ENCODE measurements at places on chromosomes 12 and 14.

GRCh38 chr12:95859344-95859816 is 628 bp downstream of the SNRPF start:
- no peak for DNase-seq

DNA sequence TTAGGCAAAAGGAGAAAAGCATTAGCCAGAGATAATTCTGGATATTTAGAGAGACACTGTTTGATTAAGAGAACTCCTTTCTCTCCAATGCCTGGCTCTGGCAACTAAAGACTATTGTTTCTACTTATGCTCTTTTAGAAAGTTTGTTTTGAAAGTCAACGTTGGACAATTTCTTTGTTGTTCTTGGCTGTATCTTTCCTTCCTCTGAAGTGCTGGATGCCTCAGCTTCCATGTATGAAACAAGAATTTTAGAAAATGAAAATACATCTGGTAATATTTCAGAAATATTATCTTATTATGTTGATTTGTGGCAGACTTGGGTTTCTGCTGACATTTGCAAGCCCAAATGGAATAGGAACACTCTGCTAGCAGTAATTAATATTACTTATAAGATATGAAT is 382.6 kb downstream of the SNAPC1 start:
- DNase-seq, result no peak

GRCh38 chr12:9163392-9163791 is 44.8 kb downstream of the PZP start:
- DNase-seq, result no peak

DNA sequence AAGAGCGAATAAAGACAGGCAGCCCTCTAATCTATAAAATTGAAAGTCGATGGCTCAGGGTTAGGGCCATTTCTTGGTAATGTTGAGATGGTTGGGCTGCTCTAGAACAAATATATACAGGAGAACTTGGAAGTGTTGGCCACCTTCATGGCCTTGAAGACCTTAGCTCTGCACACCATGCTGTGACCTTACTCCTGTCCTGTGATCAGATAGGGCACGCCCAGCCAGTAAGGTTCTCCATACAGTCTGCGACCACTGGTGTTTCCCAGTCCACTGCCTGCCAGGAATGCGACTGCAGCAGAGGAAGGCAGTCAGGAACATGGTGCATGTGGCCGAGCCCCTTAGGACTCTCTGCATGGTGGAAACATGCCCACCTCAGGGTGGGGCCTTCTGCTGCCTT is 73.2 kb upstream of the PSMA6 start:
- DNase-seq, result no peak

GRCh38 chr12:70543444-70543843 is 93.8 kb downstream of the PTPRB start:
- DNase-seq, result no peak

DNA sequence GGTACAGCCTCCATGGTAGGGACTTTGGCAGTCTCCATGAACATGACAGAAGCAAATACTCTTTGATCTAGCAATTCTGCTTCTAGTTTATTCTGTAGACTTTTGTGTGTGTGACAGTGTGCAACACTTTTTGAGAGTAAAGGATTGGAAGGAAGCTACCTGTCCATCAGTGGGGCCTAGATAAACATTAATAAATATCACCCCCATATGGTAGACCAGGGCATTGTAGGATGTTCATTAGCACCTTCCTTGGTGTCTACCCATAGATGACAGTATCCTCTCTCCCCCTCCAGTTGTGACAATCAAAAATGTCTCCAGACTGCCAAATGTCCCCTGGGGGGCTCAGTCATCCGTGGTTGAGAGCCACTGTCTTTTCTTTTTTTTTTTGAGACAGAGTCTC is 10.8 kb downstream of the SNRNP35 start:
- peak; percentile 28 for DNase-seq

- DNase-seq, result no peak
Observed at GRCh38 chr12:98533723-98534251, 18.4 kb downstream of the TMPO start.

DNA sequence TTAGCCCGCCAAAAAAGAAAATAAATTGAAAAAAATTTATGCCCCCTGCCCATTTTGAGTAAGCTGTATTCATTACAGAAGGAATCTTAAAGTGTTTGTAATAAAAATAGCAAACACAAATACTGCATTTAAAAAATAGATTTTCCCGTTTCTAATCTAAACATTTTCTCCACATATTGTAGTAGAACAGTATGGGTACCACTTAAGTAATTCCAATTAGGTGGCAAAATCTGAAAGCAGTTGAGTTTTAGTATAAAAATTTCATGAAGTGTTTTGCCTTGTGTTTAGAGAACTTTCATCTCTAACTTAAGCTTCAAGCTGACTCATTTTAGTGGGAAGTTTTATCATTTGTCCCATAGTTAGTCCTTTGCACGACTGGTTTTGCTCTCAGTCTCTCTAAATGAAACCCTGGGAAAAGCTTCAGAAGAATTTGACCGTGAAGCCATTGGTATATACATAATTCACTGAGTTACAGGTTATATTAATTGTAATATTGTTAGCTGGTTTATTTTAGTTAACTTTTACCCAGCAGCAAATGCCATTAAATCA is 214.6 kb downstream of the ERC1 start:
- no peak for DNase-seq

GRCh38 chr14:100592461-100592891 is 5.3 kb upstream of the BEGAIN start:
- DNase-seq, result no peak

DNA sequence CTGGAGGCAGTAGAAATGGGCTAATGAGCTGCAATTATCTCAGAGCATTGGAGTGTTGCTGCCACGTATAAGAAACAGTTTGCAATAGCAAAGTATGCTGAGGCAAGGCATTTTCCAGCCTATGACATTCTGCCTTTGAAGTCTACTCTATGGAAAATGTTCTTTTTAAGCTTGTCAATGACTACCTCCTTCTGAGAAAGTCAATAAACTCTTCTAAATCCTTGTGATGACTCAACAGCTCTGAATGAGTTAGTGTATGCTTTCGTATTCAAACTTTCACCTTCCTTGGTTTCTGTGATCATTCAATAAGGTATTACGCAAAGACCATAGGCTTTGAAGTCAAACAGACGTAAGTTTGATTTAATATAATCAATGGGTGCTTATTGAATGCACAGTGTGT is 111.2 kb downstream of the CAPZA3 start:
- no peak for DNase-seq

GRCh38 chr12:128381541-128381940 is 114.6 kb downstream of the TMEM132C start:
- no peak for DNase-seq

GRCh38 chr14:92650581-92651105 is 97.8 kb downstream of the LGMN start:
- DNase-seq, result no peak

GRCh38 chr14:74425525-74426201 is 347 bp downstream of the SYNDIG1L start:
- DNase-seq, result peak; percentile 84

- no peak for DNase-seq
Observed at GRCh38 chr12:4052691-4053090, 179.5 kb upstream of the PARP11 start.

- no peak for DNase-seq
Observed at GRCh38 chr14:95387826-95388445, 68.2 kb upstream of the CLMN start.

GRCh38 chr12:105025890-105026289 is 39.8 kb downstream of the NOPCHAP1 start:
- DNase-seq, result no peak

DNA sequence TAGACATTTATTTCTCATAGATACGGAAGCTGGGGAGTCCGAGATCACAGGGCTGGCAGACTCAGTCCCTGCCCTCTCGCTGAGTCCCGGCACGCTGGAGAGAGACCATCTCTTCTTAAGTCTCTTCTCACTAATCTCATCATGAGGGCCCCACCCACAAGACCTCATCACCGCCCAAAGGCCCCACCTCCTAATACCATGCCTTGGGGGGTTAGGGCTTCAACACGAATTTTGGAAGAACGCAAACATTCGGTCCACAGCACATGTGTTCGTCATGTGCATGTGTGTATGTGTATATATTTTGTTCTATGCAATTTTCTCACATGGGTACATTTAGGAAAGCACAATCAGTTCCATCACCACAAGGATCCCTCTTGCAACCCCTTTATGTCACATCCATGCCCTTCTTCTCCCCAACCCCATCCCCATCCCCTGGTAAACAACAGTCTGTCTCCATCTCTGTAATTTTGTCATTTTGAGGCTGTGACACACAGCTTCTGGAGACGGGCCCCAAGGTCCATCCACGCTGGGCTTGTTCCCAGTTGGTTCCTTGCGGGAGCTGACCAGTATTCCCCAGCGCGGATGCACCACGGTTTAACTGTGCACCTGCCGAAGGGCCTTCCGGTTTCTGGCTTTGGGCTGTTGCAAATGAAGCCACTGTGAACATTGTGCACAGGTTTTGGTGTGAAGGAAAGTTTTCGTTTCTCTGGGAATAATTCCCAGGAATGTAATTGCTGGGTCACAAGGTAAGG is 317.5 kb upstream of the DIO3 start:
- DNase-seq, result no peak

GRCh38 chr12:46369095-46369473 is 3.5 kb downstream of the SLC38A2 start:
- no peak for DNase-seq

GRCh38 chr12:67046062-67046461 is 223.1 kb upstream of the CAND1 start:
- no peak for DNase-seq

DNA sequence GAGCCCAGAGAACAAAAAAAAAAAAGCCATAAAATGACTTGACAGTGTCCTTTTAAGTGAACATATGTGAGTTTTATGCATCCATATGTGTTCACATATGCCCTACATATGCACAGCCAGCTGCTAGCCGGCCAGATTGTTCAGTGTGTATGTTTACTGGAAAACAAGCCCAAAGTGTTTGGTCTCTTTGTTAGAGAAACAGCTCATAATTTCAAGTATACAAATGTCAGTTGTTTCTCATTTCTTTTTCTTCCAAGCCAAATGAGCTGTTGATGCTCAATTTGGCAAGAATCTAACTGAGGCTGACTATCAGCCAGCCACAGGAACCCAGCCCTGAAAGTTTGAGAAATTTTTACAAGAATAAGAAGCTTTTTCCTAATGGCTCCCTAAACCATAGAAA is 60.8 kb upstream of the TSPAN8 start:
- no peak for DNase-seq

DNA sequence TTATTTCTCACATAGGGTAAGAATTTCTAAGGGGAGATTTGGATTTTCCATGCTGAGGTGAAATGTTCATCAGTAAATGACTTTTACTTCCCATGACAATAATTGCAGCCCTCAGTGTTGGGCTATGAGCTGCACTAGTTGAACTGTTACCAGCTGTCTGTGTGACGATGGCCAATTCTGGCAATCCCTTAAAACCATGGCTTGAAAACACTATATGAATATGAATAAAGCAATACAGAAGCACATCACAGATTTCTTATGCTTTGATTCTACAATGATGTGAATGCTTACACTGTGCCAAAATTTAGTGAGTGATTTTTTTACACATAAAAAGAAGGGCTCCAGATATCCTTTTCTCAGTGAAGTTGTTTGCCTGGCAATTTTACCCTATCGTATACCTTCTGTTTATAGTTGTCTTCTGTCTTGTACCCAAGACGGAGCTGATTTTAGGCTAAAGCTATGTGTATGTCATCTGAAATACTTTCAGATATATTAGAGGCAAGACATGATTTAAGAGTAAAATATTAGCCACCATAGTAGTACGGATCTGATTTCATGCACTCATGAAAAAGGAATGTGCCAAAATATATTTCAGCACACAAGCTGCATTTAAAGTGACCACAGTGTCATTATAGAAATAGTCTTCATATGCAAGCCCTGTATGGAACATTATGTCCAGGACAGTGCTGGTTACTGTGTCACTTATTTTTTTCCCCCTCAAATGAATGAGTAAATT is 52.0 kb downstream of the SLC38A4 start:
- no peak for DNase-seq
